ENCODE measurements at places on chromosomes 16 and 17.

DNA sequence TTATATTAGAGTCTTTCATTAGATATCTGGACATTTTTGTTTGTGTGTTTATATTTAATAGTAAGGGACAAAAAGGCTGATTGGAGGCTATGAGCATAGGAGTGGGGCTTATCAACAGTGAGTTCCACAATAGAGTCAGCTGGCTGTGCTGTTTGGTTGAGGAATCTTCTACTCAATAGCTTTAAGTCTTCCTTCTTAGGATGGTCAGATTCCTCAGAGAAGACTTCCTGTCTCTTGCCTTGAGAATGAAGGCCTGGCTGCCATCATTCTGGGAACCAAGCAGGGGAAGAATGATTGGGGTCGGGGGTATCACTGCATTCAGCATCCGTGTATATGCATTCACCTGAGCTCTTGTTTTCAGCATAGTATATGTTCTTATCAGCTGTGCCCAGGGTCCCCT lies 31.9 kb upstream of the ABCC11 start:
- no peak for DNase-seq

DNA sequence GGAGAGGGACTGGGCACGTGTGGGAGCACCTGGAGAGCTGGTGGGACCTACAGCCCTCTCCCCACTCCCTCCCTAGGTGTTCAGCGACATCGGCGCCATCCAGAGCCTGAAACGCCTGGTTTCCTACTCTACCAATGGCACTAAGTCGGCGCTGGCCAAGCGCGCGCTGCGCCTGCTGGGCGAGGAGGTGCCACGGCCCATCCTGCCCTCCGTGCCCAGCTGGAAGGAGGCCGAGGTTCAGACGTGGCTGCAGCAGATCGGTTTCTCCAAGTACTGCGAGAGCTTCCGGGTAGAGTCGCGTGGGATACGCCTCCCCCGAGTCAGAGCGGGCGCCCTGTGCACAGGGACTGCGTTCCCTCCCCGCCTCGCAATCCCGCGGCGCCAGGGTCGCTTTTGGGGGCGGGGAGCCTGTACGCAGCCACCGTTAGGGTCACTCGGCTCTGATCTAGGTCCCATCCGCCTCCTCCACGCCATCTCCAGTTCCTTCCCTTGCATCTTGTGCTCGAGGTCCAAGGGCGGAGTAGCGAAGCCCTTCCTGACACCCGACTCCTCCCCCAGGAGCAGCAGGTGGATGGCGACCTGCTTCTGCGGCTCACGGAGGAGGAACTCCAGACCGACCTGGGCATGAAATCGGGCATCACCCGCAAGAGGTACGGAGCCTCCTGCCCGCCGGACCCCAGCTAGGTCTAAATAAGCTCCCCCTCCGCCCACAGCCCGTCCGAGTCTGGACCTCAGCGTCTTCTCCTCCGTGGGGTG lies 13.0 kb downstream of the SARM1 start:
- DNase-seq = no peak

DNA sequence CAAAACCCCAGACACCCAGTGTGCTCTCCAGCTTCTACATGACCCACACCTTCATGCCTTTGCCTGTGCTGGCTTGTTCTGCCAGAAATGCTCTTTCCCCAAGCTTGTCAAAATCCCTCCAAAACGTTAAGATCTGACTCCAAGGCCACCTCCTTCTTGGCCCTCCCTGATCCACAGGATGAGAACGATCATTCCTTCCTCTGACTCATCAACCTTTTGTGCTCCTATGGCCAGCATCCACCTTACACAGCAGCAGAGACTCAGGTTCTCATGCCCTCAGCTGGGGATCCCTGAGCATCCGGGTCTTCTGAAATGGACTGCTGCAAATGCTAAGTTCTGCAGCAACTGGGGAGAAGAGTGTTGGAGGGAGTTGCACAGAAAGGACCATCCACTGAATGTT lies 2.9 kb downstream of the ZBTB4 start:
- no peak for DNase-seq

GRCh38 chr16:79752396-79752795 lies 151.9 kb upstream of the MAF start:
- DNase-seq = no peak

- no peak for DNase-seq
Measured at GRCh38 chr16:1261131-1261892, 5.4 kb downstream of the TPSD1 start.

Measured in HL-60 (cell line).